Stimulated activated CD8-positive, alpha-beta memory T cell treated with anti-CD3 and anti-CD28 coated beads, Interleukin-15, amount 100 ng/mL, for 24 hours (primary cell): ENCODE measurements at places on chromosomes 4 and X.

GRCh38 chr4:112674376-112674775 is 37.4 kb downstream of the LARP7 start:
- no peak for DNase-seq

GRCh38 chrX:66622209-66622608 is 16.7 kb downstream of the EDA2R start:
- no peak for DNase-seq

DNA sequence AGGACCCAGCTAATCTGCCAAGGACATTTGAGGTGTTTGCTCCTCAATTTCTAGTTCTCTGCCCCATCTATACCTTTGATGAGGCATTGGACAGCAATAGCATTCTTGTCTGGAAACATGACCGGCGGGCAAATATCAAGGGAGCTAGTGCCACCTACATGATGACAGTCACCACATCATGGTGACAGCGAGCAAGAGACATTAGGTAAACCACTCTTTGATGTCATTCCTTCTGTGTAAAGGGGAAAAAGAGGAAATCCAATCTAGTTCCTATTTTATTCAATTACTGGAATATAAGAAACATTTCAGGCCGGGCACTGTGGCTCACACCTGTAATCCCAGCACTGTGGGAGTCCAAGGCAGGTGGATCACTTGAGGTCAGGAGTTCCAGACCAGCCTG is 20.7 kb upstream of the IL13RA1 start:
- DNase-seq = no peak

DNA sequence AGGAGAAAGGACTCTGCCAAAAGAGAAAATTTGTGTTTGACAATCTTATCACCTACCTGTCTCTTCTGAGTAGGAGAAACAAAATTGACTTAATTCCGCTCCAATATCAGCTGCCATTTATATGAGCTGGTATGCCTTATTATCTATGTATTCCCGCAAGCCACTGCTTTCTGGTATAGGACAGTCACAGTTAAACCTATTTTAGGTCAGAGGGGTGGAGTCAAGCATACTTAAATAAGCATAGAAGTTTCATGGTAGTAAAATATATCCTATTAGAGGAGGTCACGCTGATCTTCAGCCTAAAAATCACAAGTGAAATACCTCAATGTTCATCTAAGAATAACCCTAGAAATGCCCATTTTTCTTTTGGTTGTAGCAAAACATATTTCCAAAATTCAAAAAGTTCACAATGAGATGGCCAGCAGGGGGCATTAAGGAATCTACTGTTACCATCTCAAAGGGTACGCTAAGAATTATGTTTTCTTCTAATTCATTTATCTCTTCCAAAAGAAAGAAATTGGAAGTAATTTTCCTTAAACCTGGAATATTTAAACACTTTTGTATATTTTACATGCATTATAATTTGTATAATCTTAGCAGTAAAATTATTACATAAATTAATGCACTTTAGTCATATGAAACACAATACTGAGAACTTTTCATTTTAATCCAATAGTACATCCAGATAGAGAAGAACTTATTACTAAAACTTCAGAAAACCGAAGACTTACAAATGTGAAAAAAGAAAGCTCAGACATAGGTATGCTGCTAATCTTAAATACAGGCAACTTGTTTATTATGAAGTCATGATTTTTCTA is 10.5 kb downstream of the PPAT start:
- no peak for DNase-seq

DNA sequence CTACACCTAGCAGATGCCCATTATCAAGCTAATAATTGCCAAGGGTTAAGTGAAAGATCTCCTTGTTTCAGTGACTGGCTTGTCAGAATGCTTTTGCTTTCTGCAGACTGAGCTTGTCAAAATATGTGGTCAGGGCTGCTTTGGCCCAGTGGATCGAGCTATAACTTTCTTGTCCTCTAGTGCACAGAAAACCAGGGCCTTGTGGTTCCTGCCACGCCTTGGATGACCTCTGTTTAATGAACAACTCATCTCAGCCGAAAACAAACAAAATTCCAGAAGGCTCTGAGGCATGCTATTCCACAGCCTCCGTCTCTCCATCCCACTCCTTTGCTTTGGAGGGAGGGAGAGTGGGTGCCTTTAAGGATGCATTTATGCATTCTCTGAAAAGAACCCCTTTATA is 11.3 kb downstream of the EVC start:
- DNase-seq = no peak

- no peak for DNase-seq
Observed at GRCh38 chrX:17285983-17286382, 89.0 kb upstream of the NHS start.

DNA sequence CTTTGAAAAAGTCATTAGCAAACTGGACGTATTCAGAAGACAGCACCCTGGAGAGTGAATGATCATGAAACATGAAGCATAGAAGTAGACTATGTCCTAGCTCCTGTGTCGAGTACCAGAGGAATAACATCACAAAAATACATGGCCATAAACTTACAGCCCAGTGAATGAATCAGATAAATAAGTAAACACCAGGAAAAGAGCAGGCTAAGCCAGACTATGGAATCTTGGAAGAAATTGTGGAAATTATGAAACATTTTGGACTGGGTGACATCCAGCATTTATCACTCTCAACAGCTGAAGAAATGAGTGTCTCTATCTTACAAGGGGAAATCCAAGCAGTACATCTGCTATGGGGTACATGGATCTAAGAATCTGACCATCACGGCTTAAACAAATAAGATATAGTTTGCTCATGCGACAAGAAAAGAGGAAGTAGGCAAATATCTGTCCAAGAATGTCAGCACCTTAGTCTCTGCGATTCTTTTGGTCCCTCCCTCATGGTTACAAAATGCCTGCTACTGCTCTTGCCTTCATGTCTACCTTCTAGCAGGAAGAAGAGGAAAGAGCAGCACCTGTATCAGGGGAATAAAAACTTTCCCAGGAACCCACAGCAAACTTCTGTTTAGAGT is 481.5 kb downstream of the BCOR start:
- no peak for DNase-seq

DNA sequence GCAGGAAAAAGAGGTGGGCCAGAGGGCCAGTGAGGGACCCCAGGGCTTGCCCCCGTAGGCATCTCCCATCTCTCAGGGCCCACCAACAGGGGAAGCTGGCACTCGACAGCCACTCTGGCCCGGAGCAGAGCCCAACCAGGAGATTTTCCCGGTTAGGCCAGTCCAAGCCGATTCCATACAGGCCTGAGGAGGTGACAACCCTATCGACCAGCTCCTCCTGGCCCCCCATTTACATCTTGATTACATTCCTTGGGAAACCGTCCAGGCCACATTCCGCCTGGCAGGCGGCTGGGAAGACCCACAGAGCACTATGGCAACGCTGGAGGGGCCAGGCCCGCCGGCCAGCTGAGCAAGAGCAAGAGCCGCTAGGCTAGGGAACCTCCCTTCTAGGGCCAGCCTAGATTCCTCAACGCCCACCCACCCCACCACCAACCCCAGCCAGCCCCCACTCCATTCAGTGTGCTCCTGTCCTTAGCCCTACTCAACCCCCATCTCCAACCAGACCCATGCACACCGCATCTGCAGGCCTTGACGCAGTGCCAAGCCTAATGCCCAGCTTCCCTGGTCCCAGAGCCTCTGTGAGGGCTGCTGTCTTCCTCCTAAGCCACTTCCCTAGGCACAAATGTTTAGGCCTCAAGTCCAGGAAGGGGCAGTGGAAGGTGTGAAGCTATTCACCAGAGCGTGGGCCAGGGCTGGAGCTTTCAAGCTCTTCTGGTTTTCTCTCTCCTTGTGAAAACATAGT is 161.2 kb downstream of the EFNB1 start:
- DNase-seq = no peak

GRCh38 chrX:37350034-37350365 is 836 bp downstream of the PRRG1 start:
- DNase-seq = no peak

GRCh38 chr4:72567821-72568675 is 973 bp downstream of the ADAMTS3 start:
- no peak for DNase-seq

GRCh38 chr4:105472871-105473323 is 965 bp downstream of the PPA2 start:
- DNase-seq = no peak

DNA sequence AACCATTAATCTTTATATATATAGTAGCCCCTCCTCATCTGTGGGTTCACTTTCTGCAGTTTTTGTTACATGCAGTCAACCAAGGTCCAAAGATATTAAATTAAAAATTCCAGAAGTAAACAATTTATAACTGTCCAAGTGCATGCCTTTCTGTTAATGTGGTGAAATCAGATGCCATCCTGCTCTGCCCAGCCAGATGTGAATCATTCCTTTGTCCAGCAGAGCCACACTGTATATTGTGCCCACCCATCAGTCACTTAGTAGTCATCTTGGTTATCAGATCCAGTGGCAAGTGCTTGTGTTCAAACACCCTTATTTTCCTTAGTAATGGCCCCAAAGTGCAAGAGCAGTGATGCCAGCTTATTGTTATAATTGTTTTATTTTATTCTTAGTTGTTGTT is 17.2 kb upstream of the PRDM5 start:
- no peak for DNase-seq

DNA sequence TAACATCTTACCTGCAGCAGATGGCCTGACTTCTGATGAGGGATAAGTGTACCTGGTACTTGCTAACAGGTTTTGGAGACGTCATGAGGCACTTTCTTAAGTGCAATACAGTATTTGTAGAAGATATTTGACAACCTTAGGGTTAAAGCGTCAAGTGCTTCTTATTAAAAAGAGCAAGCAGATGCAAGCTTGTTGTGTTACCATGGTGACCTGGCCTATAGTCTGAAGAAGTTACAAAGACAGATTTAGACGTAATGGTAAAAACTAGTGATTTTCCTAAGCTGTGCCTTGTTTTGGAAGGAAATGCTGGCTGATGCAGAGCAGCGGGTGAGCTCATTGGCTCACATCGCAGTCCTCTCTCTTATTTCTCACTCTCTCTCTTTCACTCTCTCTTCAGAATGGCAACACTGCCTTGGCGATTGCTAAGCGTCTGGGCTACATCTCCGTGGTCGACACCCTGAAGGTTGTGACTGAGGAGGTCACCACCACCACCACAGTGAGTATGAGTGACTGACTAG is 243.6 kb downstream of the ANK2 start:
- DNase-seq = no peak

GRCh38 chrX:28487818-28488217 is 99.4 kb upstream of the IL1RAPL1 start:
- DNase-seq = no peak

GRCh38 chr4:41410049-41410448 is 127.9 kb upstream of the LIMCH1 start:
- no peak for DNase-seq

DNA sequence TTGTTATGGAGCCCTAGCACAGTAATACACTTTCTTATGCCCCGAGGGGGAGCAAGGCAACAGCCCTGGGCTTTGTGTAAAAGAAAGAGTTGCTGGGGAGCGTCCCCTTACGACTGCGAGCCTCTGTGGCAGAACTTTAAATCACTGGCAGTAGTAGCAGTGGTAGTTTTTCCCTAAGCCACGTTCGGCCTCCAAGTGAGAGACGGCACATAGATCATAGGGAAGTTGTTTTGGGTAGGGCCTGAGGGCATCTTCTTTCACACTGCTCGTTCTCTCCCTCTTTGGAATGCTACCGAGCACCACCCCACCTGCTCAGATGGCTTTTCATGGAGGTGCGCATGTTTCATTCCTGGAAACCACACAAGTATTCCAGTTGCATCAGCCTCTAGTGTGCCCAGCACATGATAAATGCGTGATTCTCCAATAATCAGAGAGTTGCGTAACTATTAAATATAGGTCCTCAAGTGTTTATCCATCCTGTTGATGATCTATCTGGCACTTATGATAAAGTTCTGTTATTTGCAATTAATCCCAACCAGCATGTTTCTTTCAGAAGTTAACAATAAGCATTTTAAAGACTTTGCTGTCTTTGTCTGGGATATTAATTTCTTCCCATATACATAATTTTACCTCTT is 7.0 kb upstream of the SYNPO2 start:
- no peak for DNase-seq

GRCh38 chrX:133970076-133970475 is 15.3 kb downstream of the GPC3 start:
- DNase-seq = no peak

DNA sequence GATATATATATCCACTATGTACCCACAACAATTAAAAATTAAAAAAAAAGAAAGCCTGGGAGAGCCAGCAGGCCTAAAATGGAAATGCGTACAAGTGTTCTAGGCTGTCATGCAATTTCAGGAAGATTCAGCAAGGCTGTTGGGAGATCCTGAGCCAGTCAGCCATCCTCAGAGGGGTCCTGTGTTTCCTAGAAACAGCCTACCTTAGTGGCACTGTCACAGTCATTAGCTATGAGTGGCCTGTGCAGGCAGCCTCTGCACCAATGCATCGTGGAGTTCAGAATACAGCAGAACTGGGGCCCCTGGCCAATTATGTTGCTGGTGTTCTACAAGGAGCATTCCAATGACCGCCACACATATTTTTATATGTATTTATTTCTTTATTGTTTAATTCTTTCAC is 21.0 kb upstream of the USP53 start:
- DNase-seq = no peak

- DNase-seq = no peak
Observed at GRCh38 chr4:170003071-170004070, 22.8 kb downstream of the MFAP3L start.

DNA sequence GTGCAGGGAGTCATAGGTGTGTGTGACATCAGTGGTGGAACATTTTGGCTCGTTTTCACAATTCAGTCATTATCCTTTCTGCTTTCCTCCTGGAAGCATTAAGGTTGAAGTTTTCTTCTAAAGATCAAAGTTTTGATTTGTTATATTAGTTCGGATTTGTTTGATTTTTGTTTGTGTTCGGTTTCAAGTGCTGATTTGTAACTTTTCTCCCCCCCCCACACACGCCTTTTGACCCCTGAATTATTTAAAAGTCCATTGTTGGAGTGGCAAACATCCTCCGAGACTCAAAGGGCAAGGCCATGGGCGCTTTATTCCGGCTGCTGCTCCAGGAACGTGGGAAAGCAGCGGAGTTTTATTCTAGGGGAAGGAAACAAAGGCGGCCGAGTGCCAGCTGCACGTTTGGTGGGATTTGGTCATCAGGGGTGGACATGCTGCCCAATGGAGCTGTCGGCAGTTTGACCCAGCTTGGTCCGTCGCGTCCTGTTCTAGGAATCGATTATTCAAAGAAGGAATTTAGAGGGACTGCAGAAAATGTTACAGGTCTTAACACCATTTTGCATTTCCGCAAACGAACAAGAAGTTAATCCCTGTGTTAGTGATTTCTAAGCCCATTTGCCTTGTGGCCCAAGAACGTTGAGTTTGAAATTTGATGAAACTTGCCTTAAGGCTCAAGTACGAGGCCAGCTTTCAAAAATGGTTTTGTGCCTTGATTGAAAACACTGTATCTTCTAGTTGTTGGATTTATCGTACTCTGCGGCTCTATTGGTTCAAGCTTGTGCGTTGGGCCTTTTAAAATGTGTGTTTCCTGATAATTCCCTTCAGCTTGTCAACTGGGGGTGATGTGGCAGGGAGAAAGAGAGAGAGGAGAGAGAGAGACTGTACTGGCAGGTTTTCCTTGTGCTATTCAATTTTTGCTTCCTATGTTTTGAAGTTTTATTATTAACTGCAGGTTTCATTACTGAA is 565 bp upstream of the ZNF41 start:
- no peak for DNase-seq
